ENCODE measurements at places on chromosomes 7 and 10.

- DNase-seq, result peak; percentile 26
Observed at GRCh38 chr7:24979470-24979862, 512 bp downstream of the OSBPL3 start.

GRCh38 chr10:71515531-71516172 lies 118.9 kb downstream of the CDH23 start:
- DNase-seq, result no peak

DNA sequence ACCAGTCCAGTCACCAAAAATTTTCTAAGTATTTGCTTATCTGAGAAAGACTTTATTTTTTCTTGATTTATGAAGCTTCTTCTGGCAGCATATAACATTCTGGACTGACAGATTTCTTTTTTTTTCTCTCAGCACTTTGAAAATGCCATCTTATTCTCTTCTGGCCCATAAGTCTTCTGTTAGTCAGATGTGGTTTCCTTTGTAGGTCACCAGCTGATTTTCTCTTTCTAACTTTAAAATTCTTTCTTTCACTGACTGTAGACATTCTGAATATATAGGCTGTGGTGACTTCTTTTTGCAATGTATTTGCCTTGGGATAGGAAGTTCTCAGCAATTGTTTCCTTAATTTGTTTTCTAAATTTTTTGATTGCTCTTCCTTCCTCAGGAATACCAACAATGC lies 172.5 kb downstream of the CCDC7 start:
- no peak for DNase-seq

GRCh38 chr7:24965831-24966708 lies 13.9 kb downstream of the OSBPL3 start:
- peak; percentile 41 for DNase-seq

GRCh38 chr10:43461950-43462349 lies 25.0 kb downstream of the ZNF487 start:
- DNase-seq, result peak; percentile 58

Data from GM19239 (cell line).